ENCODE measurements at places on chromosomes 12 and 14.

GRCh38 chr14:103739466-103739792, 23.8 kb downstream of the ZFYVE21 start:
- DNase-seq, result no peak

DNA sequence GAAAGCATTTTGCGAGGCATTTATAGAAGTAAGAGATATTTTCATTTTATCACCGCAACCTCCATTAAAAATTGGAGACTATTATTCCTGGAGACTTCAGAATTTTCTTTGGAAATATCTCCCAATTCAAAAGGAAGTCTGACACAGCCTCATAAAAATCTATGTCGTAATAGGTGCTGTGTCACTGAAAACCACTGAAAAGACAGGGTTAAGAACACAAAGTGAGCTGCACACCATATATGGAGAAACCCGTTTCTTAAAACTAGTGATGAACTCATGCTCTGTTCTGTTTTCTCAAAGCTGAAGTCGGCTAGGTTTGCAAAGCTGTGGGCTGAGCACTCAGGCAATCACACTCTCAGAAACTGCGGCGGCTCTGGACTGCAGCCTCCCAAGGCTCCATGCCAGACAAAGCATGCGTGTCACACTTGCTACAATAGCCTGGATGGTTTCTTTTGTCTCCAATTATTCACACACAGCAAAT, at the start of gene GLIPR1:
GLIPR1 (plus strand) TSS at position 287 of the 481 bp plus-strand sequence; CDS start at position 413, 126 bp downstream.
- no peak for DNase-seq

GRCh38 chr12:116276652-116277466, 634 bp downstream of the MED13L start:
- DNase-seq, result peak; percentile 74

DNA sequence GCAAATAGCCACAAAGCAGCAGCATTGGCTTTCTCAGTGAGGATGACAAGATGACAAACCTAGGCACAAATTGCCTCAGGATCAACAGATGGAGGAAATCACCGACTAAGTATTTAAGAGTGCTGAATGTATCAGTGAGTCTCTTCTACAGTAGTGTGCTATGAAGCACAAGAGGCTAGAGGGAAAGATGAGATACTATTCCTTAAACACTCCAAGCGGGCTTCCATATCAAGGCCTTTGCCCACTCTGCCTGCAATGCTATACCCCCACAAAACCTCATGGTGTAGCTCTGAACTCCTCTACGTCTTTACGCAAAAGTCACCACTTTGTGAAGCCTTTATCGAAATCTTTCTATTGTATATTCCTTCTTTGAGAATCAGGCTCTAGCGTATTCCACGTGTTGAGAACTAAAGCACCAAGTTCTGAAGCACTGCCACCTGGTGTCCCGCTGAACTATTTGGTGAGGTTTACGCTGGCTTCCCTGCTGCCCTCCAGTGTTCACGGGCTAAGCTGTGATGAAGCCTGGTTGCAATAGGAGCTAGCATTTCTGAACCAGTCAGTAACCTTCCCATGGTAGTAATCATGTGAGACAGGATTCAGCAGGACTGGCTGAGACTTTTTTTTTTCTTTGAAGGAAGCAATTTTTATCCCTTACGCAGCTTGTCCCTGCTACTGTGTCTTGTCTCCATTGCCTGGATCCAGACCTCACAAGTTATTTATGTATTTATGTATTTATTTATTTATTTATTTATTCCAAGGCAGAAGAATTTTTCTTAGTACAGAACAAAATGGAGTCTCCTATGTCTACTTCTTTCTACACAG, 426.5 kb upstream of the OR4E1 start:
- peak; percentile 56 for DNase-seq

- no peak for DNase-seq
These were observed 103.0 kb upstream of the TMTC2 start for GRCh38 chr12:82583756-82584155.

GRCh38 chr12:110688446-110689280, at the start of gene HVCN1:
Gene HVCN1 (minus strand): TSS chr12:110689115. CDS start chr12:110683245, 5,870 bp downstream.
- DNase-seq, result peak; percentile 69

- DNase-seq, result no peak
These were observed 110.2 kb downstream of the PLXNC1 start for GRCh38 chr12:94258593-94258992.

- DNase-seq, result no peak
These were observed 25.2 kb upstream of the PNMA1 start for GRCh38 chr14:73739174-73739898.

DNA sequence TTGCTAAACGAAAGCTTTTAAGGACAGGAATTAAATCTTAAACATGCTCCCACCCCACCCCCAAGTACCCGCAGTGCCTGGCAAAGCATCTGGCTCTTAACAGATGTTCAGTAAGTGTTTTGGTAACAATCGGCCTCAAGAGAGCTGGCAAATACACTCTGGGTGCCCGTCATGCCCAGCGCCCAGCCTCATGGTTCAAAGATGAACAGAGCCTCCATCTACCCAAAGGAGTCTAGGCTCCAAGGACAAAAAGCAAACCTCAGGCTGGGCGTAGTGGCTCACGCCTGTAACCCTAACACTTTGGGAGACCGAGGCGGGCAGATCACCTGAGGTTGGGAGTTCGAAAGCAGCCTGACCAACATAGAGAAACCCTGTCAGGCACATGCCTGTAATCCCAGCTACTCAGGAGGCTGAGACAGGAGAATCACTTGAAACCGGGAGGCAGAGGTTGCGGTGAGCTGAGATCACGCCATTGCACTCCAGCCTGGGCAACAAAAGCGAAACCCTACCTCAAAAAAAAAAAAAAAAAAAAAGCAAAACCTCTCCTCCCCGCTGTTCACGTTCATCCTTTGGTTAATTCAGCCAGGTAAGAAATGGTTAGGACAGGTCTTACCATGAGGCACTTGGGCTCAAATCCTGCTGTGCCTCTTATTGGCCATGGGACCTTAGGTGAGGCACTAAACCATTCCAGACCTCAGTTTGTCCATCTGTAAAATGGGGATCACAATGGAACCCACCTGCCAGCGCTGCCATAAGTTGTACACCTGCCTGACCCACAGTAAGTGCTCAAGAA, 151.3 kb downstream of the BCL11B start:
- no peak for DNase-seq

DNA sequence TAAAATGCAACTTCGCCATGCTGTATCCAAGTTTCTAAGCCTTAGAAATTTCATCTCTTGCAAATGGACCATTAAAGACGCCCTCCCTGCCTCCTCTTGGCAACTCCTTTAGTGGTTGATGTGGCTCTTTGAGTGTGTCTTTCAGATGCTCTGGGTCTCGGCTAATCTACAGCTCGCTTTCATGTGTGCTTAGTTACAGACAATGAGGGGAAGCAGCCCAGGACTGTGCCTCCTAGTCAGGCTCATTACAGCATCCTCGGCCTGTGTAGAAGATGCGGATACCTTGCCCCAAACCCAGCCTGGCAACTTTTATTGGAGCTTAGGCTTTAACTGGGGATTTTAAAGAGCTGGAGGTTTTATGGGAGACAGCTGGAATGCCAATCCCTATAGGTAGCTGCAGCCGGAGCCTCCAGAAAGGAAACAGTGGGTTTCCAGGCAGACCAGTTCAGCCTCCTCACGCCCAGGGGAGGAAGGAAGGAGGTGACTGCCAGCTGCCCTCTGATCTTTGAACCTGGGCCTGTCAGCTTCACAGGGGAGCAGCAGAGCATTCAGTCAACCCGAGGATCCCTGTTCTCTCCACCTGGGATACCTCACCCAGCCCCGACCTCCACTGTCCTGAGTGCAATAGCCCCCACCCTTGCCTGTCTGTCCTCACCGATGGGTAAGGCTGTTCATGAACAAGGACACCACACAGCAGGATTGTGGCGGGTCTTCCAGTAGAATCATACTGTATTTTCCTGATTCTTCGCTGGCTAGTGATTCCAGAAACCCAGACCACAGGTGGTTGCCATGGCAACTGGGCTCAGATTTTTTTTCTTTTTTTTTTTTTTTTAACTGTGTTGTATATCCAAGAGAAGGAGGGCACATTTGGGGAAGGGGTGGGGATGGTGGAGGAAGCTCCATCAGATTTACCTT, 638.5 kb downstream of the MED13L start:
- peak; percentile 44 for DNase-seq

- no peak for DNase-seq
These were observed 9.9 kb downstream of the MAP3K12 start for GRCh38 chr12:53489242-53489864.

DNA sequence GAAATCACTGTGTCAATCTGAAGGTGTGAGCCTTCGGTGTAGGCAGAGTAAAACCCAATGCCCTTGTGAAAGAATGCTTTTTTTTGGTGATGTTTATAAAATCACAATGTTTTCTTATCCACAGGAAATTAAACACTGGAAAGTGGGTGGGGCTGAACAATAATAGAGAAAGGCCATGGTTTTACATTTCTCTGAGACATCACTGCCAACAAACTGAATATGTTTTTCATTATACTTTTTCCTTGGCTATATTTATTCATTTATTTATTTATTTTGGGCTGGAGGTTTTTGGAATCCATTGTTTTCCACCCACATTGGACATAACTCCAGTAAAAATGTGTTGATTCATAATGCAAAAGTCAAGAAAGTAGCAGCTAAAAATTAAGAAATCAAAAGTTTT, 16.9 kb downstream of the LRRK2 start:
- no peak for DNase-seq

DNA sequence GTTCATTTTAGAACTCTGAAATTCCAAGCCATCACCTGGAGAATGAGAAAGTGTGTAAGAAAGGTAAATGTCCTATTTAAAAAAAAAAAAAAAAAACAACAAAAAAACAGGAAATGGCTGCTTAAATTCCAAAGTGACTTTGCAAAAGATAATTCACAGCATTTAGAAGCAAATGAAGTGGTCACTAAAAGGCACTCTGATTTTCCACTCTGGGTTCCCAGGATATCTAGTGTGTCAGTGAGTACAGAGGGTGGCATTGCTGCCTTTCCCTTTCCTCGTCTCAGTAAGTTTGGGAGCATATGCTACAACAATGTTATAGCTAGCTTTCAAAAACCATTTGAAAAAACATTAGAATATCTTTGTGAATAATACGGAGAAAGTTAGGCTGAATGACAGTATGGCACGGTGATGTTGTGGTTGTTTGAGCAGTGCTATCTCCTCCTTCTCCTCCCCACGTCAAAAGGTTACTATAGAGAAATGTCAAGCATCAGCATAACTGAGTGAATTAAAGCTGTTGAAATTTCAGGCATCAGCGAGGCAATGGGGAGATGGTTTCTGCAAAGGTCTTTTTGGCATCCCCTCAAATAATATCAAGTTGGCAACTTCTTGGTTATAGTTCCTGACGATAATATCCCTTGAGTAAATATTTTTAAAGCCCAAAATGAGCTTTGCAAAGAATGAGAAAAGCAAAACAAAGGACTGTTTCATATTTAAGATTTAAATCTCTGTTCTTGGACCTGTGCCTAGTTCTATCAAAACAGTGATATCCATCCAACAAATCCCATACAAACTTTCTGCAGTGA, 164.5 kb upstream of the E2F7 start:
- DNase-seq, result no peak

GRCh38 chr12:29781705-29782266, 2.0 kb downstream of the TMTC1 start:
- DNase-seq, result no peak

GRCh38 chr12:3713483-3713882, 39.4 kb downstream of the CRACR2A start:
- no peak for DNase-seq

- DNase-seq, result no peak
These were observed 16.5 kb downstream of the RBM19 start for GRCh38 chr12:113949321-113950305.

Data from nephron progenitor cell (in vitro differentiated cells).